ENCODE measurements at places on chromosomes 7 and 10. TPM values are rescaled to one million over a fixed set of nuclear protein-coding genes. Genes with fewer than 3 reads are reported as not detected.

The POLL gene
- total RNA-seq: 36.1 TPM

The RINT1 gene
- total RNA-seq: 18.1 TPM

The ASB10 gene
- total RNA-seq: not detected

The ASL gene
- 34.3 TPM for total RNA-seq

The PRF1 gene
- not detected for total RNA-seq

The SYCE1 gene
- not detected for total RNA-seq
